Stimulated activated CD8-positive, alpha-beta memory T cell treated with anti-CD3 and anti-CD28 coated beads, Interleukin-4, amount 100 ng/mL, for 24 hours (primary cell): ENCODE measurements at places on chromosomes 4 and X.

DNA sequence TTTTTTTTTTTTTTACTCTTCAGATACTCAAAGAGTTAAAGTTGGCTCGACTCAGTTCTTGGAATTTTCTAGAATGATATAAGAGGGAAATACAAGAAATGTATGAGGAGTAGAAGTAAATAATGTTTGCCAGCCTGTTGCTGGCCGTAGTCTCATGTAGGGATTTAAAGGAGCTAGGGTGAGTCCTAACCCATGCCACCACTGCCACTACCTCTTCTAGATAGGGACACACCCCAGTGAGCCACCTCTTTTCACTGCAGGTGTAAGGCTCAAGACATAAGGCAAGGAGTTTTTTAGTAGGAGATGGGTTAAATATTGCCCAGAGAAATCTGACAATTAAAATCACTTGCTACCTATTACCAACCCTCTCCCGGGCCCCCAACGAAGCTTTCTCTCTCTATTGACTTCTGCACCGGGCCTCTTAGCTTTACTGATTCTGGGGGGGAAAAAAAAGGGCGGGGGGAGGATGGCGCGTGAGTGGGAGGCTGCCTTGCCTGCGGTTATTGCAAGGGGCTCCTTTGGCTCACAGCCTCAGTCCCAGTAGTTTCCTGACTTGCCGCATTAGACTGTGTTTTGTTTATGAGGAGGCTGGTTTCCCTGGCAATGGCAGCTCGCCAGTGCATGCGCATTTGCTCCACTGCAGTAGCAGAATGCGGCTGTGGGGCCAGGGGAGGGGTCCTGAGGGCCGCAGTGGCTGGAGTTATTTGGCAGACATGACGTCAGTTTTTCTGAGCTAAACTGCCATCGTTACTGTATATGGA, 3.0 kb downstream of the LINC00632 start:
- DNase-seq, result no peak

- no peak for DNase-seq
Measured at GRCh38 chrX:16834806-16835205, 35.4 kb downstream of the RBBP7 start.

- no peak for DNase-seq
Measured at GRCh38 chrX:10117864-10118377, 38.9 kb upstream of the CLCN4 start.

DNA sequence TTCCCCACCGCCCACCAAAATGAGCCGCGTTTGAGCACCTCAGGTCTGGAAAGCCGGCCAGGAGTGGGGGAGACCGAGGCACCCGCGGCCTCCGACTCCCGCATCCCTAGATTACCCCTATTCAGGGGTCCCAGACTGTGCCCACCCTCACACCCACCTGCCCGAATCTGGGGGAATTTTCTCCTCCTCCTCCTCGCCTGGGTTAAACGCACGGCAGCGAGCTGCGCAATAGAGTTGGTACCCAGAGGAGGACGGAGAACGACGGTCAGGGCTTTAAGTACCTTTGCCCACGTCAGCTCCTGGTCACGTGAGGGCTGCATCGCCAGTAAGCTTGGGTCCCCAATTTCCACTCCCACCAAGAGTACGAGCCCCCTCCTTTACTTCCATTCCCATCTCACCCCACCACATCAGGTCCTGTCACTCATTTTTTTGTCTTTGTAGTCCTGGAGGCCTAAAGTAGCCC, at the start of gene ARMCX2:
Gene ARMCX2, minus strand, starts transcription at position 250 of the 463 bp plus-strand sequence. CDS start 2,262 bp downstream, outside the sequence.
- no peak for DNase-seq

GRCh38 chr4:119592830-119593229, 35.8 kb downstream of the PDE5A start:
- DNase-seq, result no peak

GRCh38 chrX:72276478-72276953, 532 bp downstream of the RPS4X start:
- no peak for DNase-seq

DNA sequence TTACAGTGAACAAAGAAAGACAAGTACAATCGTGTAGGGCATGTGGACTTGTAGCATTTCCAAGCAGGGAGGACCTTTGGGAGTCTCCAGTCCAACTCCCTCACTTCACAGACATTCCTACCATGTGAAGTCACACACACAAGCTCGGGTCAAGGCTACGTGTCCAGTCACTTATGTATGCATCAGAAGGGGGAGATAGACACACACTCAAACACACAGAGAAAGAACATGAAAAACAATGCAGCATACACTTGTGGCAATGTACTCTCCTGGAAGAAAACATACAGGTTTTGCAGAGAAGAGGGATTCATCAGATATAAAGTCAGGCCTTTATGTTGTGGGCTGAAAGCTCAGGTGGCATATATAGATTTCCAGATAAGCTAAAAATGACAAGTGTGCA, 136.1 kb upstream of the MID1 start:
- no peak for DNase-seq

- no peak for DNase-seq
Measured at GRCh38 chrX:48904626-48905025, 6.8 kb downstream of the SLC35A2 start.

DNA sequence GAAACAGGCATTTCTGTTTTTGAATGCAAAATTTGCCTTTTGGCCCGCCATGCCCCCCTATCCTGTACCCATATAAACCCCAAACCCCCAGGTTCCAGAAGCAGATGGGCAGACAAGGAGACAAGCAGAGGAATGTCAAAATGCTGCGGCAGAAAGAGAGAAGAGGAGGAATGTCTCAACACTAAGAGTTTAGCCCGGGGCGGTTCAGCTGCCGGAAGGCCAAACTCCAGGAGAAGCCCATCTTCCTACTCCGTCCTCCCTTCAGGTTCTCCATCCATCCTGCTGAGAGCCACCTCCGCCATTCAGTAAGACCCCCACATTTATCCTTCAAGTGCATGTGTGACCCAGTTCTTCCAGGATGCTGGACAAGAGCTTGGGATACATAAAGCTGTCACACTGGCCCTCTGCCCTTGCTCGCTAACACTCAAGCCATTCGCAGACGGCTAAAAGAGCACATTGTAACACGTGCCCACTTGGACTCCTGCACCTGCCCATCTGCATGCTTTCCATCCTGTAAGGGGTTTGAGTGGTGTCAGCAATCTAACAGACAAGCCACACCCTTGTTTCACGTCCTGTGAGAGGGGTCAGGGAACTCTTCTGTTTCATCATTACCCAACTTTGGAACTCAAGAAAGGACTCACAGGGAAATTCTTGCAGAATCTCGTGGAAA, 31.3 kb downstream of the TLR10 start:
- no peak for DNase-seq

GRCh38 chr4:127748957-127749356, 18.8 kb downstream of the SLC25A31 start:
- no peak for DNase-seq

GRCh38 chr4:8646296-8647093, 53.9 kb downstream of the CPZ start:
- DNase-seq, result no peak
